ENCODE measurements at places on chromosomes 12 and 14.
A peak's percentile ranks its signal among the peaks of the same experiment; 100 is the strongest.

- DNase-seq: peak; percentile 98
Measured at GRCh38 chr14:64628940-64629408, 75.2 kb upstream of the PLEKHG3 start.

DNA sequence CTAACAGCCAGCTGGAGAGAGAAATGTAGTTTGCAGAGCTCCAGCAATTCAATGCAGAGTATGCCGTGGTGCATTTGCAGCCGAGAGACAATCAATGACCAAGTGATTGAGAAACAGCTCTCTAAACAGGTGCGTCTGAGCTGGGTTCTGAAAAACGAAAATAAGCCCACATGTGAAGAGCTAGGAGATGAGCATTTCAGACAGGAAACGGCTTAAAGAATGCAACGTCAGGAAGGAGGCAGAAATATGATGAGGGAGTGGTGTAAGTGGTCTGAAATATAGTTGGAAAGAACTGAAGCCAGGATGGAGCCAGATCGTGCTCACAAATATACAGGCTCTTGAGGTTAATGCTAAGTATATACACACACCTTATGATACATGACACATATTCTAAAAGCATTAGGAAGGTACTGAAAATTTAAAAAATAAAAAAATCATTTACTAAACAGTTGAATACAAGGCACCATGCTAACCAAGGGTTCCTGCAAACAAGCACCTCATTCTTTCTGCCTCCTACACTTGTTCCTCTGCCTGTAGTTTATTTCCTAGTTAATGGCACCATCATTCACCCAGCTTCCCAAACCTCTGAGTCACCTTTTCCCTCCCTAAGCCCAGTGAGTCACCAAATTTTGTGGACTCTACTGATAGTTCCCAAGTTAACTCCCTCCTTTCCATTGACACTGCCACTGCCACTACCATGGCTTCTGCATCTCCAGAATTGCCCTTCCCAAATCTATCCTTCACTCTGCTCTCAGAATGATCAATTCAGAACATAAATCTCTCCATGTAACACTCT, 2.3 kb upstream of the GARIN2 start:
- peak; percentile 95 for DNase-seq

DNA sequence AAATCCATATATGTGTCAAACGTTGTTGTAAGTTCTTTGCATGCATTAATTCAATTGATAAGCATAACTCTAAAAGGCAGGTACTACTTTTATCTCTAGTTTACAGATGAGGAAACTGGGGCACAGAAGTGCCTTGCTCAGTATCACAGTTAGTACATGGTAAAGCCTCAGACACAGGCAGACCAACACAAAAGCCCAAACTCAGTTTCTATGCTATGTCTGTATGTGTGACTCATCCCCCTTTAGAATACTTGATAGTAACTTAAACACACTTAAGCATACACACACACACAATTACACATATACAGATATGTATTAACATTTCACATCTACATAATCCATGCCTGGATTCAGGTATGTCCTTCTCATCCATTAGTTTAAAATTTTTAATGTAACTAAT, 88.0 kb downstream of the EPS8 start:
- DNase-seq: no peak

DNA sequence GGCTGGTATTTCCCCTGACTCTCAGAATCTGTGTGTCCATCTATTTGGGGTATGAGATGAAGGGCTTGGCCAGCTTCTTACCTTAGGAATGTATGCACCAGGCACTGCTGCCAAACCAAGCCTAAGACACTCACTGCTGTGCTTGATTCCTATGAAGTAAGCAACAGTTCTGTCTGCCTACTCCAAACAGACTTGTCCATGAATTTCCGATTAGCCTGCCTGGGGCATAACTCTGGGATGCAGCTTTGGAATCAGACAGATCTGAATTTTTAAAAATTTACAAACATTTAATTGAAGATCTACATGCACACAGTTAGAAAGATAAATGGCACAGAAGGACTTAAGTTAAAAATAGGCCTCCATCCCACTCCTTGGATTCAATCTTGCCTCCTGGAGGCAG, 59.5 kb upstream of the JDP2 start:
- DNase-seq: no peak

DNA sequence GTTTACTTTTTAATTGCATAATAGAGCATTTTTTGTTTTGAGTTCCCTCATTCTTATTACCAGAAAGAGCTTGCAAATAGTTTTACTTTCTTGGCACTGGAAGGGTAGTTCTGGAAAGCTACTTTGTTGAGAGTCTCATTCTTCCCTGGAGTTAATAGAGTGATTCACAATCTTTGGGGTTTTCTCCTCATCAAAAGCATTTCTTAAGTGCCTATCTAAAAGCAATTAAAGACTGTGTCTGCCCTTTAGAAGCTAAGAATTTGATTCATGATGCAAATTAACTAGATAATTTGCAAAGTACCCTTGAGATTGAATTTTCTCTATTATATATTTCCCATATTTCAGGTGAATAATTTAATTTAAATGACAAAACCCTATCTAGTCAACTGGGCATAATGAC, 8.1 kb upstream of the BMAL2 start:
- DNase-seq: no peak

DNA sequence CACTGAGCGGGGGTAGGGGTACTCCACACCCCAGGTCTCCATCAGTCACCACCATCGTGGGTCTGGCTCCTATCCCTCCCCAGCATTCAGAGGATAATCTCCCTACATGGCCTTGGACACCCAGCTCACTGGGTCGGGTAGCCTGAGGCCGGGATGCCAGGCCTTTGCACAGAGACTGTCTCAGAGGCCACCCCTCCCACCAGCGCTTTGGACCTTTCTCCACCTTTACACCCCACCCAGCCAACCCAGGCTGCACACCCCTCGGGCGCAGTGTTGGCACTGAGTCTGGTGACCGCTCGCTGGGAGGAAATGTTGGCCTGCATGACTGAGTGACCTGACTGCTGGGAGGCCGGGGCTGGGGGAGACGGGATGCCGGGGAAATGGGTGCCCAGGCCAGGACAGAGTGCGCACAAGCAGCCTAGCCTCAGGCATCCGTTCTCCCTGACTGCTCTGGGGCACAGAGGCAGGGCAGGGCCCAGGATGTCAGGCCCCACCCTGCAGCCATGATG, 10.6 kb upstream of the LBHD2 start:
- no peak for DNase-seq

DNA sequence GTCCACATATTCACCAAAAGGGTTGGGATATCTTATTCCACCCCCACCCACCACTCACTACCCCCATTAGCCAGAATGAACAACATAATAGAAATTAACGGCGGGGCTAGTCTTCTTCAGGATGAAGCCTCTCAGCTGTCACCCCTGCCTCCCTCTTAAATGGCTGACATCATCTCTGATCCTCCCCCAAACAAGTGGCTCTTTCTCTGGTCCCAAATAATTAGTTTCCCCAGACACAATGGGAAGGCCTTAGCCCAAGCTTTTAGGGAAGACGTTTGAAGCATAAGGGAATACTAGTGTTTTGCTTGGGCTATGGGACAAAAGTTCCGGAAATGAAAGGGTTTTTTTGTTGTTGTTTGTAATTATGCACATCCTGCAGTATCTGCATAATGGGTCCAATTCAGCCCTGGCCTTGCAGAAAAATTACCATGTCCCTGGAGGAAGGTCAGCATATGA, 13.8 kb downstream of the STON2 start:
- no peak for DNase-seq

DNA sequence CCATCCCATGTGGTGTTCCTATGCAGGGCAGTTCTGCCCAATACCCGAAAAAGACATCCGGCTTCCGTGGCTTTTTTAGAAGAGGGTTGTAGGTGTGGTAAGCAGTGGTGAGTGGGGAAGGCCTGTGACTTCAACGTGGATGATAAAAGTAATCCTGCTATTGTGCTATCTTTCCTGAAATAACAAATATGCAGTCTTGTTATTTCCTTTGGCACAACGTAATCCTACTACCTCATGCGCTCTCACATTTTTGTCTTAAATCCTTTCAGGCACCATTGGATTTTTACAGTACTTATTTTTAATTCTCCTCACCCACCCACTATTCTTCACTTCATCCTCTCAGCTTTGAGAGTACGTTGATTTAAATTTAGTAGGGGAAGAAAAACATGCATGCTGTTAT, 96.8 kb downstream of the IPO8 start:
- DNase-seq: no peak
